ENCODE measurements at places on chromosomes 4 and X.

DNA sequence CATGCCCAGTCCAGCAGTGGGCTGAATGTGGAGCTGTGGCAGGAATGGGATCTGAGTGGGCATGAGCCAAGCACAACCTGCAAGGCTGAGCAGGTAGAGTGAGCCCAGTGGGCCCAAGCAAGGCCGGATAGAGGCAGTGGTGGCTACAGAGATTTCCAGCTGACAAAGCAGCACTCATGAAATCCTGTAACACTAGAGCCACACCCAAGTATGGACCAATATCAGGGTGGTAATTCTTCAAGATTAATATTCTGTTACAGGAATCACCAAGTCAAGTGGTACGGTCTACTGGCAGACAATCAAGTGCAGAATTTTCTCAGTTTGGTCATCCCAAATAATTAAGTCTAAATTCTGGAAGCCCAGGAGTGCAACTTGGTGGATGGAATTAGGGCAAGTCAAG is 132.4 kb upstream of the ENPEP start:
- no peak for DNase-seq

DNA sequence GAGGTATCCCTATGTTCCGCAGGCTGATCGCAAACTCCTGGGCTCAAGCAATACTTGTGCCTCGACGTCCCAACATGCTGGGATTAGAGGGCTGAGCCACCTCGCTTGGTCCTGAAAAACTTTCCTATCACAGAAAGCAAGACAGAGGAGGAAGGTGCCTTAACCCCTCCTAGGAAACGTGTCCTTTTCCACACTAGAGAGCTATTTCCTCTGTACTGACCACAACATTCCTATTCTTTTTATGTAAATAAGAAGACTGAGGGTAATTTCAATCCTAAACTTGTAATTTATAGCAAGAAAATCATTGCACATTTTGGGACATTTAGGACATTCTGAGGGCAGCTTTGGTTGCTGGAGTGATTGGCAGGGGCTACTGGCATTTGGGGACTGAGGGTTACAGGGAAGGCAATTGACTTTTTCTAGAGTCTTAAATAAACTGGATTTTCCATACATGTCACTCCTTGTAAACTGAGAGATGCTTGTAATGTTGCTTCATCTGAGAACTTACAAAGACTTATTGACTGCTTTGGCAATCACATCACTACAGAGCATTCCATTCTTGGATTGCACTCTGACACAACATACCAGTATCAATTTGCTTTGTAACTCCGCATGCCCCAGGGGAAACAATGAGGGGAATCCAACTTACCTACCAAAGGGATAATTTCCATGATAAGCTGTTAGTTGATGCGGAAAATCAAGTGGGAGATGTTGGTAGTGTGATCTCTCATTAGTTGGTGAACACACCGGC is 15.6 kb downstream of the XAGE3 start:
- no peak for DNase-seq

DNA sequence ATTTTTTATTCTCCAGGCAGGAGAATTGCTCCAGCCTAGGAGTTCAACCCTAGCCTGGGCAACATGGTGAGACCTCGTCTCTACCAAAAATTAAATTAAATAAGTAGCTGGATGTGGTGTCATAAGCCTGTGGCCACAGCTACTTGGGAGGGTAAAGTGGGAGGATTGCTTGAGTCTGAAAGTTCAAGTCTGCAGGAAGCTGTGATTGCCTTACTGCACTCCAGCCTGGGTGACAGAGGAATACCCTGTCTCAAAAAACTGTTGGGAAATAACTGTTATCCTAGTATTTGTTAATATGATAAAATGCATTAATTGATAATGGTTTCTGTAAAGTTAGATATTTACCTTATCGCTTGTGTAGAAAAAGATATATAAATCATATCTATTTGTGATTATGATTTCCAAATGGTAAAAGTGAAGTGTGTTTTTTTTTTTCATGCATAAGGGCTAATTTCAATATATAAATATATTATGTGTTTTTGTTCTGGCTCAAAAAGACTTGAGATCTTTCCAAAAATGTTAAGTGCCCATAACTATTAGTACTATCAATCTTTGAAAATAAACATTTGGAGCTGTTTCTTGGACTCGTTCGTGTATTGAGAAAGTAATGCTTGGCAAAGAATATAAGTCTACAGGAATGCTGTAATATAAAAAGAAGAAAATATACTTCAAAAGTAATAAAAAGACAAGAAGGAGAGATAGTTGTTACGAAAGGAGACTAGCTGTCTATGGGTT is 396.6 kb downstream of the ADGRL3 start:
- no peak for DNase-seq

- no peak for DNase-seq
These were observed 23.9 kb downstream of the KLHL5 start for GRCh38 chr4:39085891-39086290.

- no peak for DNase-seq
These were observed 903.8 kb downstream of the STIM2 start for GRCh38 chr4:27764526-27764837.

- DNase-seq: no peak
These were observed 114.2 kb downstream of the PPARGC1A start for GRCh38 chr4:23775694-23776093.

DNA sequence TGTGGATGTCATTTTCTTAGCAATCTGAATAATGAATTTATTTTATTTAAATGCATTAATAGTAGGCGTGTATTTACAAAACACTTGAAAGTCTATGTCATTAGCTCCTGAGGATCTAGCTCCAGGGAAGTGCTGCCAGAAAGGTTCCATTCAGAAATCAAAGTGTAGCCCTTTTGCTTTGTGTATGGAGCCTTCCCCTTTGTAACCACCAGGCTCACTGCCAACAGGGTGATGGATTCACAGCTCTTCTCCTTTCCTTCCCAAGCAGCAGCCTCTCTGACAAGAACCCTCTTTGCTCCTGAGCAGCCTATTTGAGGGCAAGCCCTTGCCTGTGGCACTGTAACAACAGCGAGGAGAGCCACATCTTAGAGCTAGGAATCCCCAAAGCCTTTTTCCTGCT is 286.0 kb upstream of the RASGEF1B start:
- DNase-seq: no peak

DNA sequence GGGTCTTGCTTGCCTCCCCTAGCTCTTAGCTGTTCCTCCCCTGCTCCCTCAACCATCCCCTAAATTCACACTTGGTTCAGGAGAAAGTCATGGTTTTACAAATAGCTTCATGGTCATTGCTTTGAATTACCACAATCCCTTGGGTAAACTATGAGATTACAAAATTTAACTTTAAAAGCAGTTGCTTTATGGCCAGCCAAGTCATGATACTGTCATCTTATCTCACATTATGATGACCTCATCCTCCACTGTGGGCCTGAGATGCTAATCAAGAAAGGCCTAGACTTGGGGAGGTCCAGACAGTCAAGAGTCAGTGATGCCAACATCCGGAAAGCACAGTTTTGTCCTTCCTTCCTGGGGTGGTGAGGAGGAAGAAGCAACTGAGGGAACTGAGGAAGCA is 10.5 kb upstream of the FGF16 start:
- DNase-seq: no peak

GRCh38 chr4:57146444-57146843 is 36.3 kb upstream of the IGFBP7 start:
- no peak for DNase-seq

GRCh38 chr4:109682875-109683274 is 20.4 kb downstream of the CASP6 start:
- DNase-seq: no peak

GRCh38 chrX:104427693-104428092 is 138.3 kb upstream of the IL1RAPL2 start:
- DNase-seq: no peak

DNA sequence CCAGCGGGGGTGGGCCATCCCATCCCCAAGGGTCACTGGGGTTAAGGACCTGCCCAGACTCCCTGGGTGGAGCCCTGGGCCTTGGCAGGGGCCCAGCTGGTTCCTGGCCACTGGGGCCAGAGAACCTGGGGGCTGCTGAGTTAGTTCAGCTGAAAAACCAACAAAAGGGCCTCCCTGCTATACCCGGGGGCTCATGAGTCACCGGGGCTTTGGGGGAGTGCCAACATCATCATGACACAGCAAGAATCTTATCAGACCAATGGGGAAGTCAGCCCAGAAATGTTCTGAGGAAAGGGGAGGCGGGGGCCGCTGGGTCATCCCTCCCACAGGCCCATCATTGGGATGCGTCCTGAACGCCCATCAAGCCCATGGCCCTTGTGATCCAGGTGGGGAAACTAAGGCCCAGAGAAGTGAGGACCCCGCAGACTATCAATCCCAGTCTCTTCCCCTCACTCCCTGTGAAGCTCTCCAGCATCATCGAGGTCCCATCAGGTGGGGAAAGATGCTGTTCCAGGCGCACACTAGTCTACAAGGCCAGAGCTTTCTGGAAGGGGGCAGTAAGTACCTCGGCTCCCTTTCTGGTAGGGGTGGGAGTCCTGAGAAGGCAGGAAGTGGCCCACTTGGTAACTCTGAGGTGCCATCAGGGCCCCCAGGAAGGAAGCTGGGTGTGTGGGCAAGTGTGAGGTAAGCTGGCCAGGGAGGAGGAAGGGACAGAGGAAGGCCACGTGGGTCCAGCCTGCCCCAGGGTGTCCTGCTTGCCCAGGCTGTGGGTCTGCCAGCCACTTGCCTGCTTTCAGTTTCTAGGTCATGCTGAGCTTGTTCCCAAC is 4.5 kb downstream of the G6PD start:
- DNase-seq: peak; percentile 88

- no peak for DNase-seq
These were observed 3.1 kb downstream of the PPBP start for GRCh38 chr4:73984736-73985527.

DNA sequence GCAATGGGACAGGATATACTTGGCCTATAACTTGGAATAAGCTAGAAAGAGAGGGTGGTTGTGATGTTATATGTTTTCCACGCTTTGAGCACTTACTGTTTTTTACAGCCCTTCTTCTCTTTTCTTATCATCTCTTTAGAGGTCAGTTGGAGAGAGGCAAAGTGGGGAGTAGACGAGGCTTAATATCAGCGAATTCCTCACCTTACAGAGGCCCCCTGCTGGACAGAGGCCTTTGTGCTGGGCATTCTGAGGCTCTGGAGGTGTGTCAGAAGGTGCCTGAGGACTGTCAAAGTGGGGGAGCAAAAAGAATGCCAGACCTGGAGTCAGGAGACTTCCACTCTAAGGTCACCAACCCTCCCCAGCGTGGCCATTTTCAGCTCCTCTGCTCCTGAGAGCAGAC is 42.5 kb downstream of the MAMLD1 start:
- no peak for DNase-seq

DNA sequence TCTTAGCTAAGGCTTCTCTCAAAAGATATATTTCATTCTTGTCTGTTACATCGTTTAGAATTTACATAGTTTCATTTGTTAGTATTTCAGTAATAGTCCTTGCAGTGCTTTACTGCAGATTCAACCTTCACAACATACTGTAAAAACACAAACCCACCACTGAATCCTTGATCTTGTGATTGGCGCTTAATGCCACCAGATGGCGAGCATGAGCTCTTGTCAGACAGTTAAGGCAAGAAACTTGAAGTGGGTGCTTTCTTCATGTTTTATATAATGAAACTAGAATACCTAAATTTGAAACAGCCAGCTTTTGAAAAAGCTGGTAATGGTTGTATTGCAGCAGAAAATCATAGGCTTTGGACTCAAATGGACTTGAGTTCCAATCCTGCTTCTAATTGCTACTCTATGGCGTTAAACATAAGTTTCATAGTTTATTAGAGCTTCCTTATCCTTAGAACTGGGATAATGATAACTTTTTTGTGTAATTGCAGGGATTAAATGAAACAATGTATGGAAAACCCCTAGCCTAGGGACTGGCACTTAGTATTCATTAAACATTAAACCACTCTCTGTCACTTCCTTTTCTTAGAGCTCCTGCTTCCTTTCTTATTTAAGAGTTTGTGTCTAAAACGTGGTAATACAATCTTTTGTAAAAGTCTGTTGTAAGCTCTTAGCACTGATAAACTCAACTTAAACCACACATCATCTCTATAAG is 95.1 kb downstream of the USP9X start:
- DNase-seq: no peak

- DNase-seq: no peak
These were observed 46.9 kb downstream of the CCDC158 start for GRCh38 chr4:76373919-76374552.

DNA sequence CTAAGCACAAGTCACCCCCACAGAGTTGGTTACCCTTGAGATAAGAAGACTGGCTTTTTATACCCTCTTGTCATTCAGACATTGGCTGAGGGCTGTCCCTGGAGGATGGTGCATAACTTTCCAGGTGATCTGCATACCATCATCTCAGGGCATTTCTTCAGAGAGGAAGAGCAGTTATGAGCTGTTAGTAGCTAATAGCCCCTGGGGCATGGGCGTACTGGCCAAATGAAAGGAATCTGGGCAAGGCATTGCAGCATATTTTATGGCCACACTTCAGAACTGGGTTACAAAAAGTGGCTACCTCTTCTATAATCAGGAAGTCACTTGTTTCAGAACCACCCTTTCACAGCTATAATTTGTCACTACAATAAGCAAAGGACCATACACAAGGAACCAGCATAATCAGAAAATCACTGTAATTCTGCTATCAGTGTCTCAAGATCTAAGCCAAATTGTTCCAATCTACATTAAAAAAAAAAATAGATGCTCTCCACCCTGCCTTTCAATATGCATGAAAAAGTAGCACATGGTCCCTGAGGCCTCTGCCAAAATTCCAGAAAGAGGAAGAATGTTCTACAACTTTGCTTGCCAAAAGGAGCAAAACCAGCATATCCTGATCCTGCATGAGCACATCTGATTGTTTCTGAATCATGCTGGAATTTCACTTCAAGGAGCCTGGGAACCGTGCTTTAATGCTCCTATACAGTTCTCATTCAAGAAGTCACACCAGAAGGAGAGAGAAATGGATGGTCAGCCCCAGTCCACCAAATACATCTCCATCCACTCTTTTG is 92.0 kb downstream of the TMEM144 start:
- no peak for DNase-seq

DNA sequence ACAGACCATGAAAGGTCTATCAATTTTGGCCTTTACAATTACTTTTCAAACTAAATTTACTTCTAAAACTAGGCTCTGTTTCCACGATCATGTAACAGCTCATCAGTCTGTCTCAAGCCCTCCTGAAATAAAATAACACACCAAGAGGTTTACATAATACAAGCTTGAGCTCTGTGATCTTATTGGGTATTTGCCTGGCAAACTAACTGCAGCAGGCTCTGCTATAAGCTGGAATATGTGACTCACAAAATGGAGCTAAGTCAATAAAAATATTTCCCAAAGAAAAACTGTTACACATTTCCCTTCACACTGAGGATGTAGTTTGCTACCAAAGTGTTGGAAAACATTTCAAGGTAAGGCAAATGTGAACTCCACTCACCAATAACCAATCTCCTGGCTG is 94.7 kb upstream of the GPM6B start:
- DNase-seq: no peak

DNA sequence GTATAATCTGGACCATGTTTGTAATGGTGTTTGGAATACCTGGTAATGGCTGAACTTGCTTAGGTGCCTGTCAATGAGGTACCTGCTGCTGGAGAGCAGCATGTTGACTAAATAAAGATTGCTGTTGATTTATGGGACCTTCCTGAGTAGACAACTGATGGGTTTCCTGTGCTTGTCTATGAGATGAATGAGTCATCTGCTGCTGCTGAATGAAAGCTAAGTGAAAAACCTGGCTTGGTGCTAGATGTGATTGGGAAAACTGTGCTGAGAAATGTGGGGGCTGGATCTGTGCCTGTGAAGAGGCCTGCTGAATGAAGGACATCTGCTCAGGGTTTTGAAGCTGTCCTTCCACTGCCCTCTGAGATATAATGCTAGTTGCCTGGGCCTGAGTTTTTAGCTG is 69.6 kb downstream of the WNK3 start:
- DNase-seq: no peak

GRCh38 chr4:94758700-94759399 is 1.1 kb downstream of the BMPR1B start:
- DNase-seq: no peak

- DNase-seq: no peak
These were observed 4.1 kb upstream of the INTS6L start for GRCh38 chrX:135516376-135516775.

Data from suprapubic skin (tissue), 4 donors.